ENCODE measurements at places on chromosomes 2 and 18. TPM values are rescaled to one million over a fixed set of nuclear protein-coding genes. Genes with fewer than 3 reads are reported as not detected.

MAP3K19 gene
- not detected for polyA plus RNA-seq

PRSS56 gene
- polyA plus RNA-seq, result not detected

KCTD1 gene
- 5.1 TPM for polyA plus RNA-seq

DNA sequence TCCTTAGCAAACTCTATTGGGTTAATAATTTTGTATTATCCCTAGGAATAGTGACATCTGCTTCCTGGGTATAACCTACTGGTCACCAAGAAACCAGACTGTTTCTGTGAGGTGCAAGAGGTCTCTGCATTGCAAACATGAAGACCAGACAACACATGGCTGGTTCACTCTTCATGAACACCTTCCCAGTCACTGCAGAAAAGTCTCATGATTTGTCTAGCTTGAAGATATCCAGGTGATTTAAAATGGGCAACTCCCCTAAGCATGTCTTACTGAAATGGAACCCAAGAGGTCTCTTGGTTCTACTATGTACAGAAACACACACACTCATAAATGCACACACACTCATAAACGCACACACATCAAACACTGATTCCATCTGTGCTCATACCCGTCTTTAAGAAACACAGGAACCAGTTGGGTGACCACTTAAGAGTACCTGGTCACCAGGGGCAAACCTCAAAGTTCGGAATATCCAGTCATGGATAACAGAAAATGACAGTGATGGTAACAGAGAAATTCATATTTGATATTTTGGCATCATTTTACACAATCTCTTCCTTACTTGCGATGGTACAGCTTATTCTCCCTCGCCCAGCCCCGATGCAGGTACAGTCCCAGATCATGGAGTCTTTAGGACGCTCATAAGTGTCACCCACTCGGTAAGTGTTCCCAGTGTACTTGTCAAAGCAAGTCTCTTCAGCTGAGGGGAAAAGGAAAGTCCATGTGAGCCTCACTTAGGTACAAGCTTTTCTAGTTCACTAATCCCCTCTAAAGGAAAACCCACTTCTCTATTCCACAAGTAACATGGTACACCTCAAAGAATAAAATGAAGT is 2.9 kb downstream of the FN1 start:
- DNase-seq, result no peak

DNA sequence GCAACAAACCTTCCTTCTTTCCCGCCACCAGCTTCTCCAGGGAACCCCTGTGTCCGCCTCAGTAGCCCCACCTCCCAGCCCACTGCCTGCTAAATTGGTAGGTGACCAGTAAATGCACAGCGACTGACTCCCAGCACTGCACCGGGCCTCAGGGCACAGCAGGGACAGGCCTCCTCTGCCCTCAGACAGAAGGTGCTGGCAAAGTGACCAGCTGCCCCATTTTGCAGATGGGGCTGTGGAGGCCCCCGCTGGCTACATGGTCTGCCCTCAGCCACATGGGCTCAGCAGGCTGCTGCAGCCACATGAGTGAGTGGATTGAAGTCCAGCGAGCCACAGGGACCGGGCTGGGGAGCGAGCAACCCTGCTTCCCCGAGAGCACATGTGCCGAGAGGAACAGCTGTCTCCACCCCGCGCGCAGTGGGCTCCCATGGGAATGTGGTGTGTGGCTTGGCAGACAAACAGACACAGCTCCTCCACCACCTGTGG is 7.8 kb upstream of the NPPC start:
- no peak for DNase-seq

- DNase-seq, result no peak
Observed at GRCh38 chr2:133843551-133843950, 275.3 kb upstream of the NCKAP5 start.

DNA sequence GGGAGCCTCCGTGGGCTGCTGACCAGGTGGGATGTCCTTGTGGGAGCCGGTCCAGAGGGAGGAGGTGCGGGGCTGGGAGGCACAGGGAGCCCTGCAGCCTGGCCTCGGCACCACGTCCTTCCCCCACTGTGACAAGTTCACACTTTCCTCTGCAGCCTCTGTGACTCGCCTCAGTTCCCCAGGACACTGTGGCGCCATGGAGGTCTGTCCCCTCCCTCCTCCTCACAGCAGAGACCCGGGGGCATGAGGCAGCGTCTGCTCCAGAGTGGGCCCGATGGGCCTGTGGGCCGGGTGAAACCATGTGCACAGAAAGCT is 27.3 kb upstream of the KCNG2 start:
- no peak for DNase-seq
